Stimulated activated CD8-positive, alpha-beta memory T cell treated with anti-CD3 and anti-CD28 coated beads, Interleukin-12 subunit alpha, Interleukin-12 subunit beta, amount 100 ng/mL, for 4 hours (primary cell): ENCODE measurements at places on chromosomes 12 and 14.

DNA sequence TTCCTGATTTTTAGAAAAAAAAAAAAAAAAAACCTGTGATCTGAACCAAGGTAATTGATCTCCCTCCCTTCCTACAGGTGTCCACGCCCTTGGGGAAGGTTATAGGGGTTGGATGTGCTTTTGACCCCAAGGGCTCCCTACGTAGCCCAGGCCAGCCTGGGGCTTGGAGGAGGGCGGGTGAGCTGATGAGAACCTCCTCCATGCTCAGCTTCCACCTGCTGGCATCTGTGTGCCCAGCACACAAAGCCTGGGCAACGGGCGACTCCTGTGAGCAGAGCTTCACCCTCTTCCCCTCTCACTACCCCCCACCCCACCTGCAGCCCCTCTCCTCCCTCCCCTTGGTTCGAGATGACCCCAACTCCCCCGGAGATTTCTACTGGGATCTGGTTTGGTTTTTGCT is 25.3 kb upstream of the INF2 start:
- no peak for DNase-seq

DNA sequence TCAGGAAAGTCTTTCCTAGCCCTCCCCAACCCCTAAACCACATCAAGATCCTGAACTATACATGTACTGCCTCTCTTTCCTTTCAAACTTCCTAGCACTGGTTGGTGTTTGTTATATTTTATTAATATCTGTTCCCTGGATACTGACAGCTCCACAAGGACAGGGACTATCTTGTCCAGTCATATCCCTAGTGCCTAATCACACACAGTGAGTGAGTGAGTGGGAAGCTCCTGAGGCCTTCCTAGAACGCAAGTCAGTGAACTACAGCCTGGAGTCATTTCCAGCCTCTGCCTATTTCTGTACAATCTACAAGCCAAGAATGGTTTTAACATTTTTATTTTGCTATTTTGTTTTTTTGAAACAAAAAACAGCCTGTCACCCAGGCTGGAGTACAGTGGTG is 7.5 kb upstream of the ACTR6 start:
- DNase-seq: no peak

DNA sequence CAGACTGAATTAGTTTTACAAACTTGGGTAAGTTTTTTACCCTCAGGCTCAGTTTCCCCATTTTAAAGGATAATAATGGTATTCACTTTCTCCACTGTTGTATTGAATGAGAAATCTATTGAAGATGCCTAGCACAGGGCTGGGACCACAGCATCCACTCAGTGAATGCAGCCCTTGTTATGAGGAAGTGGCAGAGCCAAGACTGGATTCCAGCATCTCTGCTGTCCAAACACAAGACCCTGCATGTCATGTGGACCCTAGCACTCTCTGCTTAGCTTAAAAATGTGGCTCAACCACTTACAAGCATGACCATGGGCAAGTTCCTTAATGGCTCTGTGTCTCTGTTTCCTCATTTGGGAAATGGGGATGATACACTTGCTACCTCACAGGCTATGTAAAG is 24.1 kb upstream of the TRIM9 start:
- DNase-seq: no peak

DNA sequence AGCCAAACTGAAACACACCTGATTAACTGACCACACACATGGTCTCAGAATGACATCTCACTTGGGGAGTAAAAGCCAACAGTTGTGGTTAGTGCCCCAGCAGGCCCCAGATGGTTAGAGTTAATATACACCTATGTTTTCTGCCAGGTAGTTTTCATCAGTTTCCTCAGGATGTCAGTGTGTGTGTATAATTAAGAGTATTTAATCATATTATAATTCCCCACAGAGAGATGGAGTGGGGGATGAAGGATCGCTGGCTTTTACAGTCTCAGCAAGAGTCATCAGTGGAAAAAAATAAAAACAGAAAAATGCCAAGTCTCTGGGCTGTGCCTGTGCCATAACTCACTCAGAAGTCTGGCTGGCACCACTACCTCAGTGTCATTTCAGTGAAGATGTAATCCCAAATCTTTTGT is 412.5 kb downstream of the ZFP36L1 start:
- no peak for DNase-seq

- DNase-seq: no peak
Measured at GRCh38 chr12:12890543-12891079, 751 bp upstream of the GPRC5A start.

- no peak for DNase-seq
Measured at GRCh38 chr14:102229071-102229738, 75.8 kb downstream of the MOK start.

GRCh38 chr14:55869397-55870049 is 248.7 kb upstream of the PELI2 start:
- DNase-seq: no peak

DNA sequence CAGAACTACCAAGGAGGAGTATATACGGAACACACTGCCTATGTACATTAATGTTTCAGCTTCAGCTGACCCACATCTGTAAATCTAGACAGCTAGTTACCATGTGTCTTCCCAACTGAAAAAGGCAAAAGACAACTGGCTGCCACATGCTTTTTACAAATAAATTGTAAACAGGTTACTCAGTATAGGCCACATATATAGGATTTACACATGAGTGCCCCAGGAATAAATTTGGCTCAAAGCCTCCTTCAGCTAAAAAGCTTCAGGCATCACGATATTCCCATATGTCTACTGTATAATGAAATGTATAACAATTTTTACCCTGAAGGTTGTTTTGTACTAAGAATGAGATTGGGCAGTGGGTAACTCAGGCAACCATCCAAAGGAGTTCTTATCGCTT is 175.9 kb upstream of the BMP4 start:
- no peak for DNase-seq

GRCh38 chr12:51531978-51532497 is 59.0 kb upstream of the SCN8A start:
- DNase-seq: peak; percentile 52

GRCh38 chr12:106739318-106739717 is 35.2 kb upstream of the RIC8B start:
- DNase-seq: no peak

DNA sequence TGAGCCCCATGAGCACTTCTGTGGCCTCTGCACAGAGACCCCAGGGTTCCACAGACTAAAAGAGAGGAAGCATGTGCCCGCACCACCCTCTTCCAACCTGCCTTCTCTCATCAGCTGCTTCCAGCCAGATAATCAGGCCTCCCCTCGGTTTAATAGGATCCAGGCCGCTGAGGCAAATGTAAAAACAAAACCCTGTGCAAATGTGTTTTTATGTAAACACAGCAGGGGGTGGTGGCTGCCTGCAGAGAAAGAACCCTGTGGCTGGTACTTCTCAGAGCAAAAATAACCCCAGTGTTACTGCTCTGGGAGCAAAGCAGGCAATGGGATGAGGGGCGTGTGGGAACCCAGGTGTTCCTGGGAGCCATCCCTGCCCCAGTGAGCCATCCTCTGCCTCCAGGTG is 46.2 kb downstream of the WSCD2 start:
- no peak for DNase-seq

GRCh38 chr14:68229423-68230100 is 410.0 kb downstream of the RAD51B start:
- DNase-seq: no peak

DNA sequence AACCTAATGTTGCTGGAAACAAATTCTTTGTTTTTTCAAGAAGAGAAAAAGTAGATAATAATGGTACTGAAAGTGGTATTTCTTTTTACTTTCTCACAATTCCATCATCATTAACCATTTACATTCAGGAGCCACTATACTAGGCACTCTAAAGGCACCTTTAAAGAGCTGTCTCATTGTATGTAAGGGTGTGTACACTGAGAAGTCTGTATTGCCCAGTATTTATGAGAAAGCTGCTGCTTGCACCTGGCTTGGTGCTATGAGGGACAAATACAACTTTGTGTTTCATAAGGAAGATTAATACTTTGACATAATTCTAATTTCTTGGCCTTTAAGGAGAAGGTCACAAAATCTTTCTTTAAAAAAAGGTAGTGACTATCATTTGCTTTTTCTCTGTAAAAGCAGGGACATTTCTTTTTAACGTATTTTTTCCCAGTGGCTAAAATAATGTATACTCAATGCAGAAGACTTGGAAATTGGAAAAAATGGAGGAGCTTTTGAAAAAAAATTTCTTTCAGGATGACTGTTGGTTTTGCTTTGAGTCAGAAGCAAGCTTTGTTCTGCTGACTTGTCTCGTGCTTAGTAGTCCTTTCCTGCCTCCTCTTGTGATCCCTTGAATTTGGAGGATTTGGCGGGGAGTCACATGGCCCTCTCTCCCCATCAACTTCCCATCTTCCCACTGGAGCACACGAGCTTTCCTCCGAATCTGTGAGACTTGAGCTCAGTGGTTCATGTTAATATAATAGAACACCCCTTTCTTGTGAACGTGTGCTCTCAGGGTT is 50.1 kb downstream of the RASSF3 start:
- no peak for DNase-seq

GRCh38 chr14:90666571-90666970 is 149.7 kb downstream of the TTC7B start:
- no peak for DNase-seq

DNA sequence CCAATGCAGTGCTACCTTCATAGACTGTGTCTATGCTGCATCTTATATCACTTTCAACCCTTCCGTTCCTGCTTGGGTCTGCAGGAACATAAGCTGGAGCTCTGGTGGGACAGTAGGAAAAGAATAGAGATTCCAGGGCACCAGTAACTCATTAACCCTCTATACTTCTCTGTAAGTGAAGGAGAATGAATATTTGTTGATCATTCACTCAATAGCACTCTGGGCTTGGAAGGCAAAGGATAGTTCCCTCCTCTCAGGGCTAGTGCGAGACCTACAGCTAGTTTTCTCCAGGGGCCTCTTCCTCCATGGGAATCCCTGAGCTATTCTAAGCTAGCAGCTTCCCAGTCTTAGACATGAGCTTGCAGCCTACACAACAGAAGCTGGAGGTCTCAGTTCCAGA is 84.7 kb downstream of the BMP4 start:
- no peak for DNase-seq

- no peak for DNase-seq
Measured at GRCh38 chr12:118328486-118329330, 44.0 kb downstream of the TAOK3 start.

DNA sequence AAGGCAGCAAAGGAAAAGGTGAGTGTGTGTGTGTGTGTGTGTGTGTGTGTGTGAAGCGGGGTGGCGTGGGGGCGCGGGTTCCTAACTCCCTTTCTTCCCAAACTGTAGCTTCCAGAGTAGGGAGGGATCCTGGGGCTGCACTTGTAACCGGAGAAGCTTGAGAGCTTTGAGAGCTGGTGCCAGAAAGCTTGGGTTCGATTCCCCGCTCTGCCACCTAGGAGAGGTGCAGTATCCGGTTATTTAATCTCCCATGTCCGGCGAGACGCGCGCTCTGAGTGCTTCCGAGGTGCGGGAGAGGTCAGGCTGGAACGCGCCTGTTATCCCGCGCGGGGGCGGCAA is 7.2 kb upstream of the RACGAP1 start:
- DNase-seq: no peak

- no peak for DNase-seq
Measured at GRCh38 chr12:68414988-68415387, 82.8 kb upstream of the MDM1 start.

DNA sequence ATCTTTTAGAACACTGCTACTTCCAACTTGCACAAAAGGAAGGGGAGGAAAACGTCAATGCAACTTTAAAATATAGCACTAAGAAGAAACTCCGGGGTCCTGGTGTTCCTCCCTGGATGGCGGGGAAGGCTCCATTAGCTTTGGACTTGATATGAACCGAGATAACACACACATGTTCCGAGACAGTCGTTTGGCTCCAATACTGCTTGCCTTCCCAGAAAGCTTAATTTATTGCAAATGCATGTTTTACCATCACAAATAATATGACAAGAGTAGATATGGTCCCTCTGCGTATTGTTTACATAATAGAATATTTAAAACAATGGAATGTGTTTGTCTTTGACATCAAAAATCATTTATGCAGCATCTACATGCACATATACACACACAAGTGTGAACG is 87.6 kb upstream of the CLMN start:
- DNase-seq: no peak

DNA sequence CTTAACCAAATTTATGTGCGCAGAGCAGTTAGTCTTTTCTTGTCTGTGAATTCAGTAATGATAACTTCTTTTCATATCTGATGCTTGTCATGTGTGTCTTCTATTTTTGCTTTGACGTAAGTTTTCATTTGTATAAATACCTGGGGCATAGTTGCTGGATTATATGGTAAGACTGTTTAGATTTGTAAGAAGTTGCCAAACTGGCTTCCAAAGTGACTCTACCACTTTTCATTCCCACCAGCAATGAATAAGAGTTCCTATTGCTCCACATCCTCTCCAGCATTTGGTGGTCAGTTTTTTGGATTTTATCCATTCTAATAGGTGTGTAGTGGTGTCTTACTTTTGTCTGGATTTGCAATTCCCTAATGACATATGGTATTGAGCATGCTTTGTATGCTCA is 8.9 kb downstream of the ZNF268 start:
- DNase-seq: no peak

GRCh38 chr12:124835656-124836410 is 27.8 kb downstream of the SCARB1 start:
- no peak for DNase-seq

- no peak for DNase-seq
Measured at GRCh38 chr14:106737021-106737420, 1210.6 kb downstream of the TMEM121 start.

DNA sequence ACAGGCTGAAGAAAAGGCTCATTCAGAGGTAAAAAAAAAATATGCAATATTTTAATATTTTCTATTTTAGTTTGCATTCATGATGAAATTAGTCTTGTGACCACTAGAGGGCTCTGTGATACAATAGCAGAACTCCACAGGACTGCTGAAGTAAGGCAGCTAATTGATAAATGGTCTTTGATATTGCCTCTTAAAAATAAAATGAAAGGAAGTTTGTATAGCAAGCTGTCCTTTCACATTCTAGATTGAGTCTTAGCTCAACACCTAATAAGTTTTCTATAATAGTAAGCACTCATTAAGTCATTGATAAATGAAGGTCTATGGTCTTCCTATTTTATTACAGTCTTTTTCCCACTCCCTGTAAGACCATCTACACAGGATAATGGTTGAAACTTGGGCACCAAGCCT is 315.7 kb downstream of the NAV3 start:
- no peak for DNase-seq

DNA sequence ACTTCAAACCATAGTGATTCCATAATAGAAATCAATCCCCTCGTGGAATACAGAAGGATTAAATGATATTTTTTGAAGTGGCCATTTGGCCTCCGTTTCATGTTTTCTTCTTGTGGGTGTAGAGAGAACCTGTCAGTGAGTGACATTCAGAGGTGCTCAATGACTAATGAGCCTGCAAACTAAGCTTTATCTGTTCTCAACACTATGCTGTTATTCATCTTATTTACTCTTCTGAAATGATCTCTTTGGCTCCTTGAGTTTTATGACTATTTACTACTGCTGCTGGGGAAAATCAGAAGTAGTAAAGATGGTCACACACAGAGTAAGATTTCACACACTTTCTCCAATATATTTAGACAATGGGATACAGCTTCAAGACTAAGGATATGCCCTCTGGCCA is 30.4 kb downstream of the ATP2B1 start:
- no peak for DNase-seq

- no peak for DNase-seq
Measured at GRCh38 chr12:47903151-47903611, 1.6 kb downstream of the VDR start.
